ENCODE measurements at places on chromosomes 16 and 17. TPM values are rescaled to one million over a fixed set of nuclear protein-coding genes. Genes with fewer than 3 reads are reported as not detected.

Gene TBC1D26
- total RNA-seq = not detected

Gene ITGAX
- 0.42 TPM for total RNA-seq

Gene RHBDL3
- 0.57 TPM for total RNA-seq

DNA sequence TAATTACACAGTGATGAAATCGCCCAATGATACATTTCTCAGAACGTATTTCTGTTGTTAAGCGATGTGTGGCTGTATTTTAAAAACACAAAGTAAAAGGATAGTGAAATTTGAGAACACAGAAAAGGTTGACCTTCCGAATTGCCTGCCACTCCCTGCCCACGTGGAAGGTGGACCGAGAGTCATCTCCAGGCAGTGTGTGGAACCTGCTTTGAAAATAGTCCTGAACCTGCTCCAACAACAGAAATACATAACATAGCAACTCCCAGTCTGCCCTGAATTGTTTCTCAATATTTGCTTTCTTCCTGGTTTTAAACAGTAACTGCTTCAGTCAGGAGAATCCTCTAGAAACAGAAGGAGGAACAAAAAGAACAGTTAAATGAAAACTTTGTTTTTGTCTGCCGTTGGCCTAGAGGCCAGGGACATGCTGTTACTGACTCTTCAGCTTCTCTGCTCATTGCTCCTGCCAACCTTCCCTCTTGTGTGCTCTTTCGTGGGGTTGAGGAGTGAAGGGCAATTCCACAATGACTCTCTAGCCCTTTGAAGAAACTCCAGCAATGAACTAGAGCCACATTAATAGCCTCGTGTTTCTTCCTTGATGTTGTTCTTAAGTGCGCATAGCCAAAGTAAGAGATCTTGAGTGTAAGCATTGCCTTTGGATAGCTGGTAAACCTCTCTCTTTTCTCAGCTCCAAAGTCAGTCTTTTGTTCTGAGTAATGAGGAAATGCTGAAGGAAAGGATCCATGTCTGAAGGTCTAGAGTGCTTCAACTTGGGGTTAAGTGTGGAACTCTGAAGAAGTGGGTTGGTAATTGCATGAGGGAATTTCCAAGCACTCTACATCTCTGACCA lies 452.5 kb upstream of the CCL2 start:
- DNase-seq = no peak

DNA sequence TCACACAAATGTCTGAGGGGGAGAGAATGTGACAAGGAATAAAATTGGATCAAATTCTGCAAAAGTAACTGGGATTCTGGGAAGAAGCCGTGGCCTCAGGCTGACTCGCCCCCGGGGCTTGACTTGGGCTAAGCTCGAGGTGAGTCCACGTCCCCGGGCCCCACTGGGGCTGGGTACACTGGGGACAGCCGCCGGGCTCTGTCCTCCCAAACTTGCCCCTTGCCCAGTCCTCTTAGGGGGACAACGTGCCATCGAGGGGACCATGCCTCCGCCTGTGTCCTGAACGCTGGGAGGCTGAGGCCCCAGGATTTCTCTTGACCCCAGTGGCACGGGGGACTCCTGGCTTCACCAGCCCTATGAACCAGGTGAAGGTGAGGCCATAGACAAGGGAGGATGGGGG lies 21.1 kb downstream of the DOC2B start:
- no peak for DNase-seq

Gene SOX8
- total RNA-seq = 0.17 TPM

DNA sequence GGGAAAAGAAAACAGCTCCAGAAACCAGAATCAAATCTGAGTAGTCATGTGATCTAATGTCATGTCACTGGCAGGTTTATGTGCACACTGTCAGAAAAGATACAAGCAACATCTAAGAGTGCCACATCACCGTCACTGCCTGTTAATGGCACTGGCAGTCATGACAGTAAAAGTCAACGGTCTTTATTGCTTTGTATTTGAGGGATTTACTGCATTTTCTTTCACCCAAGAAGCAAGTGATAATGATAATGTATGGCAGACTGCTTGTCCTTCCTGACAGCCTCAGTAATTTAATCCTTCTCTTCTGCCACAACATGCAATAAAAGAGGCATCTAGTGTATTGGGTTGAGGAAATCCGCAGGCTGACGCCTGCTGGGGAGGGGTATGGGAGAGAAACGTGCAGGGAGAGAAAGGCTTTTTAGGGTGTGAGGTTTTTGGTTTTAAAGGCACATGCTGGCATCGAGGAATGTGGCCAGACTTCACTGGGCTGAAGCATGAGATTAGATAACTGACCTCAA lies 92.4 kb downstream of the RPGRIP1L start:
- no peak for DNase-seq

DNA sequence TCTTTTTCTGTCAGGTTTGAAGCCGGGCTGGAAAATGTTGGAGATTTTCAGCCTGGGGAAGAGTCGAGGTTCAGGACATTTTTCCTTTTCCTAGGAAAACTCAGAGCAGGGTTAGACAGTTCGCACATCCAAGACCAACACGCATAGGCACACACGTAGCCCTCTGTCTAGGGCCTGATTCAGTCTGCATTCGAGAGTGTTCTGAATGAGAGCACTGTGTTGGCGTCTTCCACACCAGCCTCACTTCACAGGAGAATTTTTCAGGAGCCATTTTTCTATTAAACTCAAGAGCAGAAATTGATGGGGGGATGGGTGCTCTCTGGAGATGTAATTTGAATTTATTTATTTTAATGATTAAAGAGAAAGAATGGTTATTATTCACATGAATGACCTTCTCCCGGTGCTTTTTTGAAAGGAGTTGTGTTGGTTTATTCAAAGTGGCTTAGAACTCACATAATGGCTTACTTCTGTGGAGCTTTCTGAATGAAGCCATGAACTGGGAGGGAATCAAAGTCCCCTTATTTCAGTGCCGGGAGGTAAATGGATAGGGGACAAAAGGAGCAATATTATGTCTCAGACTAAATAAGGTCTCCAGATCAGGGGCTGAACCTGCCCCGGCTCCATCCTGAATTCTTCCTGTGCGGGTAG lies 194.3 kb downstream of the CCDC182 start:
- no peak for DNase-seq

GRCh38 chr16:46908540-46909372 lies 24.6 kb downstream of the GPT2 start:
- peak; percentile 45 for DNase-seq

DNA sequence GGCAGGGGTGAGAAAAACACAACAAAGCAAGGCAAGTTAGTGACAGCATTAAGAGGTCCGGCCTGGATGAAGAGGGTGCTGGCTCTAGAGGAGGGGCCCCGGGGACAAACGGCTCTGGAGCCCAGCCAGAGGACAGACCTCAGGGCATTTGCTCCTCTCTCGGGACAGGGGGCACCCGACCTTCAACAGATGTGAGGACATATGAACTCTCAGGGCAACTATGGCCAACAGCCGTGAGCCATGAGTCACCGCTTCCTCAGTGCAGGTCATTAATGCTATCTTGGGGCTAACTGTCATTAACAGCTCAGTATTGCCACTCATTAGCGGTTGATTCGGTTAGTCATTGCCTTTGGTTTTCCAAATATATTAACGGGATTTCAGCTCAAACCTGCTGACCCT lies 9.7 kb upstream of the ARL5C start:
- DNase-seq = peak; percentile 33

DNA sequence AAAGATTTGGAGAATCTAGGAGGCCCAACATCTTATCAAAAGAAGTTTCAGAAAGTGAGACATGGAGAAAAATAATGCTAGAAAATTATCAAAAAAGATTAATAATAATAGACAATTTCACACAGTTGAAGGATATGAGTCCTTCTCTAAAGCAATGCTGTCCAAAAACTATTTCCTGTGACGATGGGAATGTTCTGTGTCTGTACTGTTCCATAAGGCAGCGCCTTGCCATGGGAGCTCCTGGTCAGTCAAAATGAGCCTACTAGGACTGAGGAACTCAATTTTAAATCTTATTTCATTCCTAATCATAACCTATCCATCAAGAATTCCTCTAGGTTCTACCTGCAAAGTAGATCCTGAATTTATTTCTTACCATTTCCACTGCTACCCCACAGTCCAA lies 49.0 kb downstream of the CACNG1 start:
- DNase-seq = no peak

GRCh38 chr16:50601341-50601740 lies 53.1 kb downstream of the NKD1 start:
- no peak for DNase-seq
